ENCODE measurements at places on chromosomes 2 and 18.

DNA sequence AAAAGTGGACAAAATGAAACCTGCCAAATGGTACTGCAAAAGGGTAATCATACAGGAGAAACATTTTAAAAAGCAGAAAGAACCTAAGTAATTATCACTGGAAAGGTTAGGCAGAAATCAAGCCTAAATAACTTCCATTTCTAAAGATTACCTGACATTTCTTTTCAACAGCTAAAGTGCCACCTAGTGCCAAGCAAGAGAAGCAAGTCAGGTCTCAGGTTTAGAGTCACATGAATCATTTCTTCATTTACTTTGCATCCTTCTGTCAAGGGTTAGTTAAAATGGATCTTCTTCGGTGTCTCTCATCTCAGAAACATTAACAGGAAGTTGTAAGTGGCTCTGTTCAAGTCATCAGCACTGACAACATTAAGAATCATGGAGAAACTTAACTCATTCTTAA lies 90.3 kb downstream of the AKAIN1 start:
- DNase-seq, result no peak

DNA sequence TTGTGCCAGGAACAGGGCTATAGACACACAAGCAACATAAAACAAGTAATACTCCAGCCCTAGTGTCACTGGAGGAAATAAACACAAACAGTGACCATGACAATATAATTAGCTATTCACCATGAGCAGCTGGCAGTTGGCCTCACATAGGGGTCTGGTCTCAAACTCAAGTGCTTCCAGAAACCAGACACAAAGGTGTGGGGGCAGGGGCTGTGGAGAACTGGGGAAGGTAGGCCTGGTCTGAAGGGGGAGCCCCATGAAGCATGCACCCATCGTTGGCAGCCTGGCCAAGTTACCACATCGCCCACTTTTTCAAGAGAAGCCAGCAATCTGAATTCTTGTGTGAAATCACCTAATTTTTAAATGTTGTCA lies 49.5 kb upstream of the SP3 start:
- no peak for DNase-seq

DNA sequence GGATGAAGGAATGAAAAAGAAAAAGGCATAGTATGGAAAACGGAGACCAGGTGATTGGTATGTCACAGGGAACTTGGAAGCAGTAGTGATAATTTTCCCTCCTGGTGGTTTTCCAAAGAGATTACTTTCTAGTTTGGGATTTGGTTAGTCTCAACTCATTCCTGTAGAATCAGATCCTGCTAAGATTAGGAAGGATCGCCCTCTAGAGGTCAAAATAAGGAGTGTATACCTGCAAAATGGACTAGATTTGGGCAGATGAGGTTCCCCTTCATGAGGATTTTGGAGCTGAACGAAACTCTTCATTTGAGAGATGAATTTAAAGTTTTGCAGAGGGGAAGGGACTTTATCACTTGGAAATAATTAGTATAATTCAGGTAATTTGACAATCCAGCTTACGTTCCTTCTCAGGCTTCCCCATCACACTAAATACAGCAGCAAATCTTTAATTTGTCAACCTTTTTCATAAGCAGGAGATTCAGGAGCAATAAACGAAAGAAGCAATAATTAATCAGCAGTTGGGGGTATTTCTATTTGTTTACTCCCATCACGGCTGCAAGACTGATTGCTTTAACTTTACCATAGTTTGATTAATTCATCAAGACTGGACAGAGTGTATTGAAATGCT lies 65.2 kb downstream of the CCDC195 start:
- peak; percentile 47 for DNase-seq

GRCh38 chr2:217680381-217680780 lies 322.4 kb downstream of the TNS1 start:
- no peak for DNase-seq

- DNase-seq, result no peak
Observed at GRCh38 chr2:1968988-1969700, 224.8 kb upstream of the PXDN start.

GRCh38 chr18:6627645-6628044 lies 101.9 kb upstream of the ARHGAP28 start:
- no peak for DNase-seq

- no peak for DNase-seq
Observed at GRCh38 chr18:13399511-13399910, 181.0 kb downstream of the LDLRAD4 start.

- no peak for DNase-seq
Observed at GRCh38 chr2:240730501-240731177, 39.0 kb downstream of the AQP12A start.

DNA sequence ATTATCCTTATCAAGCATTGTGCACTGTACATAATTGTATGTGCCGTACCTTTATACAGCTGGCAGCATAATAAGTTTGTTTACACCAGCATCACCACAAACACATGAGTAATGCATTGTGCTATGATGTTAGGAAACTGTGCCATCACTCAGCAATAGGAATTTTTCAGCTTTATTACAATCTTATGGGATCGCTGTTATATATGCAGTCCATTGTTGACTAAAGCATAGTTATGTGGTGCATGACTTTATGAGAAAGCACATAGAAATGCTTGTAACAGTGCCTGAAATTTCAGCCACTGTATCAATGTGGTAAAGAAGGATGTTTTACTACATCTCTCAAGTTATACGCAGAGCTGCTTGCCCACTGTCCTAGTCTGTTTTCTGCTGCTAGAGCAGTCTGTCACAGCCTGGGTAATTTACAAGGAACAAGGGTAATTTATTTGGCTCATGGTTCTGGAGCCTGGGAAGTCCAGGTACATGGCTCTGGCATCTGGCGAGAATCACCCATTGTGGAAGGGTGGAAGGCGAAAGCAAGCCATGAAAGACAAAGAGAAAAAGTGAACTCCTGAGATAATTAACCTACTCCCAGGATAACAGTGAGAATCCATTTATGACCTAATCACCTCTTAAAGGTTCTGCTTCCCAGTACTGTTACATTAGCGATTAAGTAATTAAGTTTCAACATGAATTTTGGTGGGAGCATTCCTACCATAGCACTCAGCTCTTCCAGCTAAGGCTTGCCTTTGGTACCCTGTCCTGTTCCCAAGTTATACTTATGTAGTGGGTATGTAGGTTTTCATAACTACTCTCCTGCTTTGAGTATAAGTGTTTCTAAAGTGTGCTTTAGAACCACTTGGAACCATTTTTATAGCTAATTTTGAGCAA lies 4.6 kb downstream of the MAP3K20 start:
- peak; percentile 99 for DNase-seq

DNA sequence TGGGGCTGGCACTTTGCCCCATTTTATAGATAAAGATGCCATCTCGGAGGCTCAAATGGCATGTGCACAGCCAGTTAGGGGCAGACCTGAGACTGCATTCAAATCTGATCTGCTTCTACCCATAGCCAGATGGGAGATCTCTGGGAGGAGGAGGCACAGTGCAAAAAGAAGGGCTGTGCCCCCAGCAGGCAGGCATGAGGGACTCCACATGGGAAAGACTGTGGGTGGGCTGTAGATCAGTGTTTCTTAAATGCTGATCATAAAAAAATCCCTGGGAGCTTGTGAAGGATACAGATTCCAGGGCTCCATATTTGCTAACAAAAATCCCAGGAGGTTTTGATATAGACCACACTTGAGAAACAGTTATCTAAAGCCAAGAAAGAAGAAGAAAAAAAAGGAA lies 15.2 kb downstream of the PAX8 start:
- DNase-seq, result no peak

DNA sequence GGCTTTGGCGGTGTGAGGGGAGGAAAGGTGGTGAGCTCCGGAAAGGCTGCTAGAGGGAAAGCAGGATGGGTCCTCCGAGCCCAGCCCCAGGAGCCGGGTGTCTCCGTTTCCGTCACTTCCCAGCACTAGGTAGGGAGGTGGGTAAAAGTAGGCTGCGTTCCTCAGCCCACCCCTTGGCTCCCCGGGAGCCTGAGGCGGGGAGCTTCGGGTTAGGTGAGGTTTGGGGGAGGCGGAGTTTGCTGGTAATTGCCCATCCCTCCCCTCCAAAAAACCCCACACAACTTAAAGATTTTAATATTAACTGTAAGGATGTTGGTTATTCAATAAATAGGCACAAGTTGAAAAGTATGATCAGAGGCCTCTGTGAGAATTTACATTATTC lies 552 bp upstream of the ATF2 start:
- DNase-seq, result no peak

DNA sequence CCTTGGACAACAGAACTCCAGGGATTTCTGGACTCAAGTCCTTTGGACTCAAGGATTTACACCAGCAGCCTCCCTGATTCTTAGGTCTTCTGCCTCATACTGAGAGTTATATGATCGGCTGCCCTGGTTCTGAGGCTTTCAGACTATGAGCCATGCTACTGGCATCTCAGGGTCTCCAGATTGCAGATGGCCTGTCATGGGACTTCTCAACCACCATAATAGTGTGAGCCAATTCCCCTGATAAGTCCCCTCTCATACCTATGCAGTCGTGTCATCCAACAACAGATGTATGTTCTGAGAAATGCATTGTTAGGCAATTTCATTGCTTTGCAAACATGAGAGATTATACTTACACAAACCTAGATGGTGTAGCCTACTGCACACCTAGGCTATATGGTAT lies 61.4 kb upstream of the MSTN start:
- DNase-seq, result no peak

All from HFFc6 (cell line).